AG10803 (cell line): ENCODE measurements at places on chromosomes 3 and 15.

DNA sequence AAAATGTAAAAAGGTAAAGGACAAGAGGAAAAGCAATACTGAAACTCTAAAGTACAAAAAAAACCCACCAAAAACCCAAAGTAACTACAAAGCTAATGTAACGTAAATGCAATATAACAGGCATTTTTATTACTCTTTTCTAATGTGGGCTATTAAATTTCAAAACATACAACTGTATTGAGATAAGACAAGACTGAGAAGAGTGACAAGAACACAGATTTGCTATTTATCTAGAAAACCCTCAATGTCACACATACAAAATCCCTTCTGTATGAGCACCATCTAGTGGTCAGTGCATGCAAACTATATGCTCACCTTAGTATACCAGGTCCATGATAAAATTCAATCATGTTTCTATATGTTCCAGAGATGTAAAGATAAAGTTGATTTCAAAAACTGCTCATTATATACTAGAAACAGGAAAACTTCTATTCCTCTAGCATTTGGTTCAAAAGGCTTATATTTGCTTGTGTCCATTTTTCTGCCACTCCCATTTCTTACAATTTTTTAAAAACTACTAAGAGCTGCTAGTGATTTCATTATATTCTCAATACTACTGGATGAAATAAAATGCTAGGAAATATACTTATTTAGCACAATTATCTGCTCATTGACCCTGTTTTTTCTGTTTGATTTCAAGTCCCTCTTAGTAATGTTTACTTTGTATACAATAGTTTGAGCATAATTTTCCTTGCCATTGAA, 111.4 kb downstream of the DLG1 start:
- peak; percentile 57 for DNase-seq

- DNase-seq = no peak
Observed at GRCh38 chr3:2851361-2851760, 258.8 kb downstream of the IL5RA start.

DNA sequence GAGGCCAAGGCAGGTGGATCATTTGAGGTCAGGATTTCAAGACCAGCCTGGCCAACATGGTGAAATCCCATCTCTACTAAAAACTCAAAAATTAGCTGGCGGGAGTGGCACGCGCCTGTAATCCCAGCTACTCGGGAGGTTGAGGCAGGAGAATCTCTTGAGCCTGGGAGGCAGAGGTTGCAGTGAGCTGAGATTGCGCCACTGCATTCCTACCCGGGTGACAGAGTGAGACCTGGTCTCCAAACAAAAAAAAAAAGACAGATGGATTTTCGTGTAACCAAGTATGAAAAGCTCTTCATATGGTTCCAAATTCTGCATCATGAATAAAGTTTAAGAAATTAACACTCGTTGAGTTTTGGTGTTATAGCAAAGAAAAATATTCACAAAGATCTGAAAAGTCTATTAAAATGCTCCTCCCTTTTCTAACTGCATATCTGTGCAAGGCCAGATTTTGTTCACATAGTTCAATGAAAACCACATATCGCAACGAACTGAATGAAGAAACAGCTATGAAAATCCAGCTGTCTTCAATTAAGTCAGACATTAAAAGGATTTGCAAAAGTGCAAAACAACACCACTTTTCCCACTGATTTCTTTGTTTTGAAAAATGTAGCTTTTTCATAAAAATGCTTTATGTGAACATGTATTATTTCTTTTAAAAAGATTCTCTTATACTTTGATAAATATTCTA, 23.8 kb upstream of the FBLN2 start:
- peak; percentile 95 for DNase-seq

GRCh38 chr3:169552533-169552932, 111.0 kb downstream of the MECOM start:
- no peak for DNase-seq

GRCh38 chr15:47961401-47962090, 159.2 kb upstream of the SLC24A5 start:
- DNase-seq = no peak

DNA sequence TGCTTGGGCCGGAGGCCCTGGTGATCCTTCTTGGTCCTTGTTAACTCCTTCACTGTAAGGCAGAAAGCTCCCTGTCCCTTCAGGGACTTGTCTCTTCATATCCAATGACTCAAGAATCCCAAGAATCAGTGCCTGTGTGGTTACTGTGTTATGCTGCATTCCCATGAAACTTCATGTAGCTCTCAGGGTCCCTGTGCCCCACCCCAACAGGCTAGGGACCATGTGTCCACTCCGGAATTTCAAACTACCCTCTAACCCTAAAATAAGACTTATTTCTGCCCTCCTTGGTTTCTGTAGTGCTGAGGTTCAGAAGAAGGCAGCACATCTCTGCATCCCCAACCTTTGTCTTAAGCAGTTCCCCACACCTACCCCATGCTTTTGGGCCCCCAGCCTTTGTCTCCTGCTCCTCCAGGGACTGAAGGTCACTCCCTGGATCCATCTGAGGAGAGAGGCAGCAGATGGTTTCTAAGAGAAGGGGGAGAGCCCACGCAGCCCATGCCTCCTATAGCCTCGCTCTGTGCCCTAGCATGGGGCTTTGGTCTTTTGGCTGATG, 531 bp upstream of the MAP1A start:
- peak; percentile 77 for DNase-seq

DNA sequence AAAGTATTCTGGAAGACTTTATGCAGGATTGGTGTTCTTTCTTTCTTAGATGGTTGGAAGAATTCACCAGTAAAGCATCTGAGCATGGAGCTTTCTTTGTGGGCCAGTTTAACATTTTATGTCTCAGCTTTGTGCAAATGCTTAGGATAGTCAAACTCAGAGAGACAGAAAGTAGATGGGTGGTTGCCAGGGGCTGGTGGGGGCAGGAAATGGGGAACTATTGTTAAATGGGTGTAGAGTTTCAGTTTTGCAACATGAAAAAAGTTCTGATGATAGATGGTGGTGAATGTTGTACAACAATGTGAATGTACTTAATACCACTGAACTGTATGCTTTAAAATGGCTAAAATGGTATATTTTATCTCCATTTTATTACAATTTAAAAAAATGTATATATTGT, 24.8 kb downstream of the SPCS1 start:
- no peak for DNase-seq

- DNase-seq = no peak
Observed at GRCh38 chr15:88036154-88036839, 220.2 kb downstream of the NTRK3 start.

GRCh38 chr3:177802151-177802900, 605.0 kb upstream of the TBL1XR1 start:
- peak; percentile 68 for DNase-seq

DNA sequence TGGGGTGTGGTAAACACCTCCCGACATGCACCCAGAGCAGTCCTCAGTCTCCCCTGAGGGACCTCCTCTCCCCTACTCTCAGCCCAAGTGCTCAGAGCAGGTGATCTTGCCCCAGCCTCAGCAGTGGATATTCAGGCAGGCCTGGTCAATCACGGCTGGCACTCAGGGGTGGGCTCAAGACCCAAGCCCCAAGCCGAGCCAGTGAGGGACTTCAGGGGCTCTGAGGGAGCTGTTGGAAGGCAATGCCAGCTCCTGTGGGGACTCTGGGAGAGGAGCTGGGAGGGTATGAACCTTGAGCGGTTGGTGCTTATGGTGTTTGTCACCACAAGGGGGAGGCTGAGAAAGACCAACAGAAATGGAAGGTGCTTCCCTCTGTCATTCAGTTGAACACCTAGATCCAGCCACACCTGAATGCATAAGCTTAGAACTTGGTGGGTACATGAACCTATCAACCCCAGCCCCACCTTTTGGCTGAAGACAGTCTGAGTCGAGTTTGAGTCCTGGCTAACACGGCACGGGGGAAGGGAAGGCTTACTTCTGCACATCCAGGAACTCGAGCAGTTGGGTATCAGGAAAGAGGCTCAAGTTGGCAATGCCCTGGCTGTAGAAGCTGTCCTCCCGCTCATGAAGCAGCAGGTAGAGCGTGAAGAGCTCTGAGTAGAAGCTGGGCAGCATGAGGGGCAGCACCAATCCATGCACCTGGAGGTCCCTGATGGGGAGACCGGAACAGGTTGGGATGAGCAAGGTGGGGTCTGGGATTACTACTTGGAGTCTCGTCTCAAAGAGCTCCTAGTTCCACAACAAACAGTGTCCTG, 19.2 kb downstream of the ALS2CL start:
- no peak for DNase-seq

- DNase-seq = no peak
Observed at GRCh38 chr15:55738715-55739114, 4.2 kb downstream of the PRTG start.

DNA sequence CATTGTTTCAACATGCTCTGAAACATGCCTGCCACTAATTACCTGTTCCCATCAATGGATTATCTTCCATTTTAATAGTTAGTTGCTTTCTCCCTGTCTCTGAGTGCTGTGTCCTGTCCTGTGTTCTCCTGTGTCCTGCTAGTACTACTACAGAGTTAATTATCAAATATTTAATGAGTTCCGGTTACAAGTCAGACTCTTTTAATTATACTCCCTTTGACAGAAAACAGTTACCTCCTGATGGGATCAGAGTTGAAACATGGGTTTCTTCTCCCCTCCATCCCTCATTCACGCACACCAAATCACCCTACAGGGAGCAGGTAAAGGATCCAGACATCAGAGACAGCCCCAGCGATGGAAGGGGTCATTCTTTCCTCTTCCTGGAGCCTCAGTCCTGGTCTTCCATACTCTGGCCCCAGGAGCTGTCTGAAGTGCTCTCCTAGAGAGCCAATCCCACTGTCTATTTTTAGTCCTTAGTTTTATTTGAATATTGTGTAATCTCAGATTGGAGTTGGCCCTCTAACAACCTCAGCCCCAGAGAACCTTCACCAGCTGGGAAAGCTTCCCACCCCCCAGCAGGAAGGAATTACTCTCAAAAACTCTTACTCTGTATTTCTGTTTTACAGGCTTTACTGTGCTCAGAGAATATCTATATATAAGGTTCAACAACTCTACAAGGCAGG, 137.0 kb upstream of the C2CD4B start:
- peak; percentile 61 for DNase-seq

- no peak for DNase-seq
Observed at GRCh38 chr3:25462495-25462894, 34.4 kb downstream of the RARB start.

DNA sequence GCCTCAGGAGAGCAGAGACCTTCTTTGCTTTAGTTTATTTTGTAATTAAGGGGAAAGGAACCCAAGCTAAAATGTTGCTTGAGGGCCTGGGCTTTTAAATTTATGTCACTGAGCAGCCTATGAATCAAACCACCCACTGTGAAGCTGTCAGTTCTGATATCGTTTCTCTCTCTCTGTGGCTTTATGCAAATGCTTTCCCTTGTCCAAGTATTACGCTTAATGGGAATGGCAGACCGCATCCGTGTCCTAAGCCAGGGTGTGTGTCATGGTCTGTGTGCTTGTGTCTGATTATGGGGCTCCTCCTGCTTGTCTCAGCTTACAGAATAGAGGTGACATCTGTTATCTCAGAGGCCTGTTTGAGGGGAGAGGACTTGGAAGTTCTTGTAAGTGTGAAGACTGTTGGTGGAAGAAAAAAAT, 82.4 kb downstream of the EBLN2 start:
- peak; percentile 57 for DNase-seq

- peak; percentile 11 for DNase-seq
Observed at GRCh38 chr3:171748064-171748924, 62.0 kb downstream of the PLD1 start.

DNA sequence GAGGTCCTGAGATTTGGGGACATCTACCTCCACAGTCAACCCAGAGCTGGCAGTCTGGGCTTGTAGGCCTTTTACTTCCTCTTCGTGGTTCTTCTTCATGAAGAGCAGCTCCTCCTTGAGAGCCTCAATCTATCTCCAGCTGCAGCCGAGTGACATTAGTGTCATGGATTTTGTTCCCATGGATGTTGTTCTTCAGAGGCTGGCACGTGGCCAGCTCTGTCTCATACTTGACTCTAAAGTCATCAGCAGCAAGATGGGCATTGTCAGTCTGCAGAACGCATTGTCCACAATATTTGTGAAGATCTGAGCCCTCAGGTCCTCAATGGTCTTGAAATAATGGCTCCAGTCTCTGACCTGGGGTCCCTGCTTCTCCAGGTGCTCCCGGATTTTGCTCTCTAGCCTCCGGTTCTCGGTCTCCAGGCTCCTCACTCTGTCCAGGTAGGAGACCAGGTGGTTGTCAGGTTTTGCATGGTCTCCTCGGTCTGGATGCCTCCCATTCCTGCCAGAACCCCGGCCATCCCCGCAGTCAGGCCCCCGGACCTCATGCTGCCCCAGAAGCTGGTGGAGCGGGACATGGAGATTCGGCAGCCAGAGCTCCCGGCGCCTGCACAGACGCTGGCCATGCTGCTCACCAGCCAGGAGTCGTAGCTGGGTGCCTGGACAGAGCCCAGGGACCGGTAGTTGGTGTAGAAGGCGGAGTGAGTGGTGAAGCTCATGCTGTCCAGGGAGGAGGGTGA, 3.4 kb upstream of the CCNL1 start:
- no peak for DNase-seq

DNA sequence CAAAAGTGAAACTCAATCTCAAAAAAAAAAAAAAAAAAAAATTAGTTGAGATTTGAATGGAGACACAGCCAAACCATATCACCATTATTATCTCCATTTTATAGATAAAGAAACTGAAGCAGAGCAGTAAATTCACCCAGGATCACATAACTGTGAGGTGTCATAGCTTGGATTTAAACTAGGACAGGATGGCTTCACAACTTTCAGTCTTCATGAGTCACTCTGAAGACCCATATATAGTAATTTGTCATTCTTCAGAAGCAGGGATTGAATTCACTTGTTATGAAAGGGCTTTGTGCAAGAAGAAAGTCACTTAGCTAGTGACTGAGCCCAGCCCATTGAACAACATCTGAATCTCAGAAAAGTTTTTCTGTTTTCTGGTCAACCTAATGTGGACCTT, 60.5 kb upstream of the LRIG1 start:
- DNase-seq = no peak
